Activated CD8-positive, alpha-beta T cell treated with anti-CD3 and anti-CD28 coated beads, Interleukin-2, amount 10 ng/mL, durations not matched to agents 7 days and 5 days (primary cell): ENCODE measurements at places on chromosomes 2 and 18. TPM values are rescaled to one million over a fixed set of nuclear protein-coding genes. Genes with fewer than 3 reads are reported as not detected.

DNA sequence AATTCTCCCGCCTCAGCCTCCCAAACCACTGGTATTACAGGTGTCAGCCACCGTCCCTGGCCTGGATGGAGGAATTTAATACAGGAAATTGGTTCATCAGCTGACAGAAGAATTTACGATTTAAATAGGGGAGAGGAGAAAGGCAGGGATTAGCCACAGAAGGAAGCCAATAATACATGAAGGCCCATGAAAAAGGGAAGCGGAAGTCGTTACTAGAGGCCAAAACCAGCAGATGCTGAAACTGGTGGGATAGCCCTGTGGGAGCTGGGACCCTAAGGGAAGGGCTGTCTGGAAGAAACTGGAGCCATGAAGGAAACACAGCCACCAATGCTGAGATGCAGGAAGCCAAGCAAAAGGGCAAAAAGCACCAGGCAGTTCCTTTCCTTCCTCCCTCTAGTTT lies 163.7 kb upstream of the RMP24 start:
- DNase-seq: no peak

DNA sequence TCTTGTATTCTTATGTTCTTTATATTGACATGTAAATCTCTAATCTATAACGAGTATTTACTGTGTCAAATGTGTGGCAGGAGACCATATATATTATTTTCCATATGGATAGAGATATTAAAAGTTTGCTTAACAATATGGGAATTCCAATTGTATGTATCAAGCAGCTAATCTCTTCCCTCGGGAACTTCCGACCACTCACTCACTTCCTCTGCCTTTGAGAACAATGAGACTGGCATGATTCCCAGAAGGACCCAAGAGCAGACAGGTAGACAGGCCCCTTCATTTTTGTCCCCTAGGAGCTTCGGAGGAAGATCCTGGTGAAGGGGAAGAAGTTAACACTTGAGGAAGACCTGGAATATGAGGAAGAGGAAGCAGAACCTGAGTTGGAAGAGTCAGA lies 24.1 kb downstream of the PLCD4 start:
- no peak for DNase-seq

DNA sequence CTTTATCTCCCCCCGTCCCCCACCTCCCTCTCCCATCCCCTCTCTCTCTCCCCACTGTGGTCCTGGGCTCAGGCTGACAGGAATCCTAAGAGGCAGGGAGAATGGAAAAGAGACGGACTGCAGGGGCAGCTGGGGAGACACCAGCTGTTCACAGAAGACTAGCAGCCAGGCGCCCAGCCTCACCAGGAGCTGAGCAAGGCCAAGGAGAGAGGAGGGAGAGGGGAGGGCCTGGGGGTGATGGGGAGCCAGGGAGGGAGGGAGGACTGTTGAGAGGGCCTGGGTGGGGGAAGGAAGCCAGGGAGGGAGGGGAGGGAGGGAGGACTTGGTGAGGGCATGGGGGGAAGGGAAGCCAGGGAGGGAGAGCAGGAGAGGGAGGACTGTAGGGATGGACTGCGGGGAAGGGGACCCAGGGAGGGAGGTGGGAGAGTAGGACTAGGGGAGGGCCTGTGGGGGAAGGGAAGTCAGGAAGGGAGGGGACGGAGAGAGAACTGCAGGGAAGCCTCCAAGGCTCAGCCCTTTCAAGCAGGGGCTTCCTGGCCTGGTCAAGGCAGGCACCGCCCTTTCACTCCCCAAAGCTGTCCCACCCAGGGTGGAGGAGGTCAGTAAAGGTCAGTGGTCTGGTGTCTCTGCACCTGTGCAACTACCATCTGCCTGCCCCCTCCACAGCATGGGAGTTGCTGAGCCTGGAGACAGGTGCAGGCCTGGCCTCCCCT lies 517.7 kb upstream of the MYT1L start:
- no peak for DNase-seq

GRCh38 chr2:174635776-174636404 lies 38.3 kb upstream of the WIPF1 start:
- DNase-seq: no peak

DNA sequence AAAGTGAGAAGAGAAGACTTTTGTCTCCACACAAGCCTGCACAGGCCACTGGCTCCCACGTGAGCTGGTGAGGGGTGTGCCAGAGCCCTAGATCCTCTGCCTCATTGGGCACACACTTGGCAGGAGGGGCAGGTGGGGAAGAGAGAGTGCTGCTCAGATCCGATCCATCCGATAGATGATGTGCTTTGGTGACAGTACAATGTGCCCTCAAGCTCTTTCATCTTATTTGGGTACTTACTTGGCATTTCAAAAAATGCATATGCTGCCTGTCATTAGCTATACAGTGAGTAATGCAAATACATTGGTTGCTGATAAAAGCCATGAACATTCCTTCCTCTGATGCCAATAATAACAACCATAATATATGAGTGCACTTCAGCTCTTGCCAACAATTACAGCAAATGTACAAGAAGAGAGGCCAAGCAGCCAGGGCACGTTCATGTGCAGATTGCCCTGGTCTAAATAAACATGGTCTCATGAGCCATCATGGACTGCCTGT lies 255.3 kb downstream of the VAPA start:
- DNase-seq: no peak

DNA sequence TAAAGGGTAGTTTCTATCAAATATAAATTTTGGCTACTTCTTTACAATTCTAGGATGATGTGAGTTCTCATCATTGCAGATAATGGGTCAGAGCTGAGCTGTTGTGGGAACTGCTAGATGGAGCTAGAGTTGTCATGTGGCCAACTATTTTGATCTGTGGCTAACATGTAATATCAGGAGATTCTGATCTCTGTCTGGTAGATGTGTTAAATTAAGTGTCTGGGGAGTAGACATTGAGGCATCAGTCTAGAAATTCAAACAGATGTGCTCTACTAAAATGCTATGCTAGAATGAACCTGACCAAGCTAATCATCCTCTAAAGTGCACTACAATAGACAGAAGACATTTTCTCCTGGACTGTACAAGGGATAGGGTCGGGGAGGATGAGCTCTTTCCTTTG lies 30.3 kb upstream of the DARS1 start:
- no peak for DNase-seq

- no peak for DNase-seq
Measured at GRCh38 chr2:182717416-182717815, 1.4 kb downstream of the DNAJC10 start.

DNA sequence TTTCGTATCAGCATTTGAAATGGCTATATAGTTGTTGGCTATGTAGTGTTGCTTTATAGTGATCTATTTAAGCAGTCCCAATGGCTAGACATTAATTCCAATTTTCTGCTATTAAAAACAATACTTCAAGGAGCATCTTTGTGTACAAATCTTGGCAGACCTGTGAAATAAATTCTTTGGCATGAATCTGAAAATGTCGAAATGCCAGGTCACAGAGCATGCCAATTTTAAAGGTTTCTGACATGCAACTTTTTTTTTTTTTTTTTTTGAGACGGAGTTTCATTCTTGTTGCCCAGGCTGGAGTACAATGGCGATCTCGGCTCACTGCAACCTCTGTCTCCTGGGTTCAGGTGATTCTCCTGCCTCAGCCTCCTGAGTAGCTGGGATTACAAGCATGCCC lies 26.8 kb upstream of the CABLES1 start:
- no peak for DNase-seq

GRCh38 chr2:121066526-121066925 lies 218.5 kb downstream of the TFCP2L1 start:
- DNase-seq: no peak

GRCh38 chr18:22999212-22999611 lies 66.1 kb downstream of the RBBP8 start:
- DNase-seq: no peak

GRCh38 chr2:27866237-27866636 lies 23.9 kb downstream of the RBKS start:
- no peak for DNase-seq

- peak; percentile 25 for DNase-seq
Measured at GRCh38 chr2:40451918-40452605, at the start of gene SLC8A1. Gene SLC8A1, minus strand, starts transcription at chr2:40452090.

- no peak for DNase-seq
Measured at GRCh38 chr18:3478262-3478978, 28.4 kb downstream of the TGIF1 start.

- DNase-seq: no peak
Measured at GRCh38 chr2:118763797-118764196, 83.7 kb downstream of the EN1 start.

DNA sequence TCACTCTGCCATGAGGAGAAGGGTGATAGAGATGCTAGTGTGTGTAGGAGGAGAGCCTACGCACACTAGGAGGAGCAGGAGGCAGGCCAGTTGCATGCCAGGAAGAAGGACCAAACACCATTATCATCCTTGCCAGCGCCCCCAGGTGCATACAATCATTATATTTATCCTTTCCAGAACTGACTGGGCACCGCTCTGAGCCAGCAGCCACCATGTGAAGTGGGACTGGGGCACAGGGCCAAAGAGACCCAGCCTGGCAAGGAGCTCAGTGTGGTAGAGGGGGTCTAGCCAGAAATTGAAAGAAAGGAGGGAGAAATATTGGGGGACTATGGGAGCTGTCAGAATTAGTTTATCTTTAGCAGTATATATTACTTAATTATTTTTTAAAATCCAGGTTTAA lies 8.3 kb upstream of the GPR148 start:
- DNase-seq: no peak

- DNase-seq: peak; percentile 40
Measured at GRCh38 chr2:75416420-75417342, 144.1 kb downstream of the EVA1A start.

GRCh38 chr18:4842287-4842686 lies 354.8 kb downstream of the AKAIN1 start:
- no peak for DNase-seq

DNA sequence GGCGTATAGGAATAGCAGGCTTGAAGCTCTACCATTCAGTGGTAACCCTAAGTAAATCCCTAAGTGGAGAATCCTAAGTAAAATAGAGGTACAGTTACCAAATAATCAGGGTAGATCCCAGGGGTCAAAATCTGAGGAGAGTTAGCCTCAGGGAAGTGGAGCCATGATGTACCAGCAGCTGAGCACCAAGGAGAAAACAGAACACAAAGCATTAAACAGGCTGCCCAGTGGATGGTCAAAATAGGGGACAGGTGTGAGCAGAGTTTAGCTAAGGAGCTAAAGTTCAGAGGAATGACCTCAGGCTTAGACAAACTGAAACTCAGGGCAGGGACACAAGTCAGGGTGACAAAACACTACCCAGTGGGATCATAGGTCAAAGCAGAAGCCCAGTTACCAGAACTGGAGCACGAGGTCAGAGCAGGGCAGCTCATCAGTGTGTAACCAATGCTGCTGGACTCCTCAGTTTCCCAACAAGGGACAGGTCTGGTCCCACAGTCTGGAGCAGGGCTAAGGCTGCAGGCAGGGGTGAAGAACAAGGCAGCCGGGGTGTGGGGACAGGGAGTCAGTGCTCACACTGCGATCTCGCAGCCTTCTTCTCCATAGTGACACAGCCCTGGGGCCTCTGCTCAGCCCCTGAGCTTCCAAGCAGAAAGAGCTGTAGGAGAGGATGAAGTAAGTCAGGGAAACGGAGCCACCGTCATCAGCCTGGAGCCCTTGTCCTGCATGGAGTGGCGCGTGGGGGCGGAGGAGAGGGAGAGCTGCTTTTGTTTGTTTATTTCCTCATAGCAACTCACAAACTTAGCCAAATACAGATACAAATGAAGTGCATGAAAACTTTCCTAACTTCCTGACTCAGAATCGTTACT lies 264.0 kb downstream of the MREG start:
- DNase-seq: no peak

DNA sequence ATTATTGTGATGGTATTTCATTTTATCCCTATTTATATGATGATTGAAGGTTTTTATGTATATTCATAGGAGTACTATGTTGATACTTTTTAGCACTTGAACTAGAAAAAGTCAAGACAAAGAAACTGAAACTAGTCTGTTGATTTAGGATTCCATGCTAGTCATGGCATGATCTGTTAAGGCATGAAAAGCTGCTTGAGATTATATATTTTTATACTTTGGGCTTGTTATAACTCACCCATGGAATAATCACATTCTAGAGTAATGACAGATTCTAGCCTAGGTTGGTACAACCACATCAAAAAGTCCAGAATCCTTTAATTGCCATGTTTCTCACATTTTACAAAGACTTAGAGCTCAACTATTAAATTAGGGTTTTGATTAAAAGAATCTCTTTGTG lies 472.6 kb upstream of the CELF4 start:
- no peak for DNase-seq

- no peak for DNase-seq
Measured at GRCh38 chr2:128311755-128312341, 6.8 kb downstream of the HS6ST1 start.

GRCh38 chr2:20012282-20013125 lies at the start of gene MATN3:
Gene MATN3, minus strand, starts transcription at chr2:20012668. Its CDS starts 37 bp downstream, at chr2:20012631.
- DNase-seq: no peak

LAMA3 gene
- total RNA-seq: 0.63 TPM

CNTNAP5 gene
- total RNA-seq: not detected

RFX8 gene
- 2.8 TPM for total RNA-seq

DSEL gene
- total RNA-seq: 0.08 TPM

DPY30 gene
- total RNA-seq: 70.0 TPM

GRHL1 gene
- total RNA-seq: 0.57 TPM

CD28 gene
- total RNA-seq: 25.6 TPM

ASXL3 gene
- not detected for total RNA-seq

SCN2A gene
- total RNA-seq: 0.05 TPM

SERPINB5 gene
- total RNA-seq: not detected

RASGRP3 gene
- total RNA-seq: 3.7 TPM
